Mucosa of gallbladder (tissue), 1 donor: ENCODE measurements at places on chromosomes 13 and 19.

- no peak for DNase-seq
Observed at GRCh38 chr19:43636121-43636683, 3.4 kb downstream of the CADM4 start.

GRCh38 chr13:41029629-41030028, 10.5 kb upstream of the ELF1 start:
- no peak for DNase-seq

DNA sequence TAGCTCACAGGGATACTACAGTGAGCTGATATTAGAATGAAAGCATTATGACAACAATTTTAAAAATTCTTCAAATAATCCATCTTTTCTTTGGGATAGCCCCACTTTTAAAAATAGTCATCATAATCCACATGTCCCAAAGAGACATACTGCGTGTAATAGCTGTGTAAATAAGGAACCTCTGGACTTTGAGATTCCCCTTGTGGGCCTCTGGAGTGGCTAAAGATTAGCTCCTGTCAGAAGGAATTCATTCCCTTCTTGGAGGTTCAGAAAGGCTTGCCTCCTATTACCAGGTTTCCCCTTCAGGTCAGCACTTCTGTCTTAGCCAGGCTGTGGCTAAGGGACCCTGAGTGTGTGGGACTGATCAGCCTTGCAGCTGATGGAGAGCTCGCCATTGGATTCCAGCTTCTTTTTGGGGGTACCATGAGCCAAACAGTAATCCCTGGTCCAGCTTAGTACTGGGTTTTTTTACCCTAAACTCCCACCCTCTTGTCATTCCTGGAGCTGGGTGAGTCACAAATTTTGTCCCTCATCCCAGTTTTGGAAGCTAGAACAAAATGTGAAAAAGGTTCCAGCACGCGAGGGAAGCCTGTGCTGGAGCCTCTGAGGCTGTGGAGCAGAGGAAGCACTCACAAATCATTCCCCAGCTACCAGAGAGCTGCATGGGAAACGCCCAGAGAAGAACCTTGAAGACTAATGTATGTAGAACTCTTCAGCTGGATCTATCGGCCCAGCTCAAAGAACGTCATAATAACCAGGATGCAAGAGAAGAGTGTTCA, 96.7 kb downstream of the RNASEH2B start:
- DNase-seq = no peak

DNA sequence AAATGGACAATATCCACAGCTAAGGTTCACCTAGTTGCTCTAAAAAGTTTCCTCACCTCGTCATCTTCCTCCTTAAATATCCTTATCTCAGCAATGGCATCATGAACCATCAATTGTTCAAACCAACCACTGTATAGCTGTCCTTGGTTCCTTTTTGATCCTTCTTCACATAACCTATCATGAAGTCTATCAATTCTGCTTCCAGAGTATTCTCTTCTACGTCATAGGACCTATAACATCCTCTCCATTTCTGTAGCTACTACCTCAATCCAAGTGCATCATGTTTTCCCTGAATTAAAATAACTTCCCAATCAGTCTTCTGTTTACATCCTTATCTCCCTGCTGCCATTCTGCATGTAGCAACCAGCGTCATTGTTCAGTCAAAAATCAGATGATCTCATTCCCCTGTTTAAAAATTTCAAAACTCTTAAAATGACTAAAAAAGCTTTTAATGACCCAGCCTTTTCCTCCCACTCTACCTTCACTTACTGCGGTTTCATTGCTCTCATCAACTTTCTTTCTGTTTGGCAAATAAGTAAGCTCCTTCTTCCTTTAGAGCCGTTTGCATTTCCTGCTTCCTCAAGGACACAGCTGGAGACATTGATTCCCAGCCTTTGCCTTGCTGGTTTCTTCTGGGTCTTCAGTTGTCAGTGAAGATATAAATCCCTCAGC, 223.9 kb upstream of the MIR17HG start:
- DNase-seq = no peak

DNA sequence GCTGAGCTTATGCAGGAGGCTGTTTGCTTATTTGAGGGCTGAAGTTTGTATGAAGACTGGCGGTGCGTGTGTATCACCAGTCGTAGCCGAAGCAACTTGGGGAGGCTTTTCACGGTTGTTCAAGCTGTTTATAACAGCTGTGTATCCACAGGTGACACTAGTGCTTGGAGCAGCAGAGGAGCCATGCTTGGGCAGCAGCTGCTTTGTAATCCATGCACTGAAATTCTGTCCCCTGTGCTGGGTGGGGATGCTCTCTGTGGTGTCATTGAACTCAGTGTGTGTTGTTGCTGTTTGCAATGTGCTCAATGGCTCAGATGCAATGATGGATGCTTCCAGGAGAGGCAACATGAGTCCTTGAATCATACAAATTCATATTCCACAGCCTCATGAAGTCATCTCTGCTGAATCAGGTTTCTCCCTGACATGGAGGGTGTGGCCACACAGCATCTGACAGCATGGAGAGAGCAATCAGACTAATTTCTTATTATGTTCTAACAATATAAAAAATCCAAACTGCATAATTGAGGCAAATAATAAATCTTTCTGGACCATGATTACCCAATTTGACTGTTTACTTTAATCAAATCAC, 18.8 kb upstream of the GTF3A start:
- DNase-seq = no peak

DNA sequence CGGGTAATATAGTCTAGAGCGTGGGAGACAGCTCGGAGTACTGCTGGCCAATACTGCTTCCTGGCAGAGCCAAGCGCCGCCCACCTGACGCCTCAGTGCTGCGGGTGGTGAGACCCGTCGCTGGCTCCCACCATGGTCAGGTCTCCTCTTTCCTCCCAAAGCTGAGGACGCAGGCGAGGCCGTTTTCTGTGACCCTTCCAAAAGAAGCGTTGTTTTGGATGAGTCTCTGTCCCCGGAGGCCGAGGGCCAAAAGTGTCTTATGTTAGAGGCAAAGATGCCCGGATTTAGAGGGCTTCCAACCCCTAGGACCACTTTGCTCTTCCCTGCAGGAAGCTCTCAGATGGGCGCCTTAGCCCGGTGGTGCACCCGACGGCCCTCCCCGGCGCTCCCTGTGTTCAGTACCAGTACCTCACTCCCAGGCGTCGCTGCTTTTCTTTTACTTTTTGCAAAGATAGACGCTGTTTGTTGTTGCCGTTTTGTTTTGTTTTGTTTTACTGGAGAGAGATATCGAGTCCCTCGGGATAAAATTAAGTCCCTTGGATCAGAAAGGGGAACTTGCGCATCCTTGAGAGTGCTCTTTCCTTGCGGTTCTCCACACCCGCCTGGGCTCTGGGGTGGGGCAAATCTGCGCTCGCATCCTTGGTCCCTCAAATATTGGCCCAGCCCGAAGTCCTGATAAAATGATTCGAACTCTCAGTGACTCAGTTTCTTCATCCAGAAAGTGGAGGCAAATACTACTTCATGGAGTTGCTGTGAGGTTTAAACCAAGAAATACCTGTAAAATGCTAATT, 7.0 kb downstream of the PDX1 start:
- DNase-seq = no peak

DNA sequence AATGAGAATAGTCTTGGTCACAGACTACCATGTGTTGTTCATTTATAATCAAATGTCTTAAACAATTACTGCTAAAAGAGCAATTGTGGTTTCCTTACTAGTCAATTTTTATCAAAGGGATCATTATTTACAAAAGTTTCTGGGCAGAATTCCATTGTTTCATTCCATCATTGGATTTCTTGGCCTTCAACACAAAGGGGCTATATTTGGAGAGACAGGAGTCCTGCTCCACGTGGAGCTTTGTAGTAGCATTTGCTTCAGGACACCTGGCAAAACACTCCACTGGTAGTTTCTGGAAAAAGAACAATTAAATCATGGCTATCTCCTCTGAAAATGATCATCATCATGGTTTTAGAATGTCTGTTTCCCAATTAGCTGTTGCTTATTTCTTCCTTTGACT, 22.3 kb upstream of the STARD13 start:
- no peak for DNase-seq

DNA sequence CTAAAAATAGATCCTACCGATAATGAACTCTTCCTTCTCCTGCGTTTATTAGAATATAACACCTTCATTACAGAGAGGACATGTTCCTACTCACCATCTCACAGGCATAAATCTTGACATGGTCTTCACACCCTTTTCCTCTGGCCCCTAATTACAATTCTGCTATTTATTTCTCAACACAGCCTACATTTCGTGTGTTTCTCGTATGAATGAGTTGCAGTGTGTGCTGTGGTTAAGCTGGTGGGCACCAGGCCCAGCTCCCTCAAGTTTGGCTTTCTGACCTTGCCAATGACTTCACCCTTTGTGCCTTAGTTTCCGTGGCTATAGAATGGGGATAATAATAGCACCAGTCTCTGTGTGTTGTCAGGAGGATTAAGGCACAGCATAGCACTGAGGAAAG, 12.3 kb upstream of the KATNAL1 start:
- DNase-seq = no peak

DNA sequence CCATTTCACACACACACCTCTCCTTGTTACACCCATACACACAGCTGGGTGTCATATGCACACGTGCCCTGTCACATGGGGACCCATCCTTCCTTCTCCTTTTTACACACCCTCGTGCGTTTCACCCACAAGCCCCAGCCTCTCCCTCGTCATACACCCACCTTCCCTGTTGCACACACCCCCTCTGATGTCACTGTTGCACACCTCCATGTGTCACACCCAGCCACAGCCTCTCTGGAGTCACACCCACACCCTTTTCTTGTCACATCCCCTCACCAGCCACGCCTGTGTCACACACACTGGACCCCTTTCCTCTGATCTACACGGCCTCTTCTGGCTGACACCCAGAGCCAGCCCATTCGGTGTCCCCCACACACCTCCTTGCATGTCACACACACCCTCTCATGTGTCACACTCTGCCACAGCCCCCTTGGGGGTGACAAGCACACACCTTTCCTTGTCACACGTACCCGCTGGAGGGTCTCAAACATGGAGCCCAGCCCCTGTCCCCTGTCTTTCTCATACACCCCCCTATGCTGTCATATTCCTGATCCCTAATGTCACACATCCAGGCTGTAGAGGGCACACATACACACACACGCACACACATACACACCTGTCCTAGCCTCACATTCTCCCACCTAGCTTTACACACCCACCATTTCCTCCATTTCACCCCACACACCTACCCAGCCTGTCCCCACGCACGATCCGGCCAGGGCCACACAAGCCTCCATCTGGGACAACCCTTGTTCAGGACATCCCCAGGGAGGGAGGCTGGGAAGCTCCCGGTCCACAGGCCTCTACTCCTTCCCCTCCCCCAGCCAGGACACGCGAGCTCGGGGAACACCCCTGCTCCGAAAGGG, 1.4 kb downstream of the NOVA2 start:
- no peak for DNase-seq

GRCh38 chr13:25352230-25352629, 19.5 kb upstream of the ATP8A2 start:
- no peak for DNase-seq

- no peak for DNase-seq
Observed at GRCh38 chr19:39595950-39596349, 6.4 kb upstream of the LGALS13 start.
